ENCODE measurements at places on chromosomes 11 and 22.

GRCh38 chr11:69316956-69317355 lies 23.0 kb downstream of the MYEOV start:
- DNase-seq = no peak

DNA sequence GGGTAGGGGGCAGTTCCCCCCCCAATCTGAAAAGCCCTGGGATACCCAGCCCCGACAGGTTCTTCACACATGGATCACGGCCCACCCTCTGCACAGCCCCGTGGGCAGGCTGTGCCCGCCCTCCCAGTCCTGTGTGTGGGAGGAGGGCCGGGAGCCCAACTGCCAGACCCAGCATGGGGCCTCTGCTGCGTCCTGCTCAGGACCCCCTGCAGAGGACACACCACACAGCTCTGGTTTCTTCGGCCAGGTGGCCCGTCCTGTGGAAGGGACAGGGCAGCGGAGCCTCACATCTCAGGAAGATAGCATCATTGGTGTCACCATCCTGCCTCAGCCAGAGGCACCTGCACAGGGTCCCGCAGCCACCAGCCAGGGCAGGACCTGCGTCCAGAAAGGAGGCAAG lies 396.0 kb downstream of the TBC1D22A start:
- no peak for DNase-seq

- DNase-seq = no peak
Measured at GRCh38 chr11:45083544-45084087, 62.8 kb upstream of the PRDM11 start.

DNA sequence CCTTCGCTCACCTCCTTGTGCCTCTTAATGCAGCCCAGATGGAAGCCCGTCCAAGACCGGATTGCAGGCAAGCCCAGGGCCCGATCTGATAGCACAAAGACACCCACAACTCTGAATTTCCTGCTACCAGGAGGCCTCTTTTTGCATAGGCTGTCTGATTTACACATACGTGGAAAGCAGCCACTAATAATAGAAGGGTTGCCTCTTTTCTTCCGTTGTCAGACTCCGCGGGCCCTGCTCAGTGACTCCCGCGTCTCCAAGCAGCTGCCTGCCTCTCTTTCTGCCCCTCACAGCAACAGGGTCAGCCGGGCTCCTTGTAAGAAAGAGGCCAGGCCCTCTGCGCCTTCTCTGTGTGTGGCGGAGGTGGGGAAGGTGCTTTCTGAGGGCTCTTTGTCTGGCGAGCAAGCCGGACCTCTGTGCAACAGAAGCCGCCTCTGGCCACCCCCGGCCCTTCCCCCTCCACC lies 26.7 kb downstream of the FLI1 start:
- DNase-seq = no peak

- DNase-seq = no peak
Measured at GRCh38 chr22:22927888-22928665, 40.5 kb downstream of the IGLL5 start.

- DNase-seq = no peak
Measured at GRCh38 chr11:27186580-27186979, 146.0 kb downstream of the BBOX1 start.

DNA sequence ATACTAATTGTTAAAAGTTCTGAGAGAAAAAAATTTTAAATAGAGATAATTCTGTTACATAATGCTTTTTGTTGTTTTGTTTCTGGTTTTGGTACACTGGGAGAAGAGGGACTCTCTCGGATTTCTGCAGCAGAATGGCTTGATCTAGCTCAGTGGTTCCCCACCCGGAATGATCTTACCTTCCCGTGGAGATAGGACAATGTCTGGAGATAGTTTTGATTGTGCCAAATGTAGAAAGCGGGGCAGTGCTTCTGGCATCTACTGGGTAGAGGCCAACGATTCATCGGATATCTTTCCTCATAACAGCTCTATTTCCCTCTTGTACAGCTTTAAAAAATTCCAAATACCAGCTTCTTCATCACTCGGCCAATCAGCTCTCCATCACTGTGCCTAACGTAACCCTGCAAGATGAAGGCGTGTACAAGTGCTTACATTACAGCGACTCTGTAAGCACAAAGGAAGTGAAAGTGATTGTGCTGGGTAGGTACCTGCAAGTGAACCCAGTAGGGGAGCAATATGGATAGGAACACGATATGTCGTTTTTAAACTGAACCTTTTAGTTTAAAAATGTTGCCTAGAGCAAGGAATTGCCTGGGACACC lies 13.2 kb downstream of the CRTAM start:
- no peak for DNase-seq

GRCh38 chr22:27877501-27877900 lies 41.6 kb downstream of the PITPNB start:
- DNase-seq = no peak

- no peak for DNase-seq
Measured at GRCh38 chr22:20090730-20091240, 10.7 kb downstream of the DGCR8 start.

- DNase-seq = no peak
Measured at GRCh38 chr11:117563556-117563955, 233.5 kb downstream of the DSCAML1 start.

GRCh38 chr11:70742553-70743291 lies 344.4 kb downstream of the CTTN start:
- no peak for DNase-seq

- DNase-seq = no peak
Measured at GRCh38 chr11:63506876-63507275, 992 bp downstream of the LGALS12 start.

- DNase-seq = no peak
Measured at GRCh38 chr11:75577207-75577606, 15.2 kb downstream of the SERPINH1 start.

DNA sequence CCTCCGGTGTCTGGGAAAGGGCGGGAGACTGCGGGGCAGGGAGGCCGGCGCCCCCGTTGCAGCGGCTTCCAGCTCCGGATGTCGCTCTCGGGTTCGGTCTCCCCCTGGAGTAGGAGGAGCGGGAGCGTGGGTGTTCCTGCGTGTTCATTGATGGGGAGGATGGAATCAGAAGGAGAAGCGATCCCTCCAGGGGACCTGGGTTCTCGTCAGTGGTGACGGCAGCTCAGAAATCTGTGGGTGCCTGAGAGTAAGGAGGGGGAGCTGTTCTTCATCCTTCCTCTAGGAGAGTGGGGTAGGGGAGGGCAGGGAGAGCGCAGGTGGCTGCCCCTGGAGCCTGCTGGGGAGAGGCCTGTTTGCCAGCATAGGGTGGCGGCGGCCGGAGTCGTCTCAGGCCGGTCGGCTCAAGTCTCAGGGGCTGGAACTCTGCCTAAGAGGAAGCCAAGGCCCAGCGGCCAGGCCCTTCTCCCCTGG lies 1.1 kb downstream of the UBASH3B start:
- no peak for DNase-seq

- no peak for DNase-seq
Measured at GRCh38 chr11:5527716-5528115, 11.2 kb upstream of the UBQLNL start.

GRCh38 chr22:36211237-36211861 lies 9.7 kb upstream of the APOL4 start:
- no peak for DNase-seq

DNA sequence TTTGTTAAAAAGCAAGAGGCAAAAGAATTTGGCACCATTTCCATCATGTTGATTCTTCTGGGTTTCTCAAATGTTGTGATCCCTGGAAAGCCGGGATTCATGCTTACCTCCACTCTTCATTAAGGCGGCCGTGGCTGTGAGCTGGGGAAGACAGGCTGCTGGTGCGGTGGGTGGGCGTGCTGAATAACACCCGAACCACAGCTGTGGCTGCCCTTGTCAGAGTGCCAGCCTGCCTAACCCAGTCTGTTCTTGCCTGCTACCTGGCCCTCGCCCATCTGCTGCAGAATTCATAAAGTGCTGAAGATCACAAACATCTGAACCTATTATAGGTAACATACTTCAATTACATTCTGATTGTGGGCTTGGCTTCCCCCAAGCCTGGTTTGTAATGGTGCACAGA lies 95.8 kb upstream of the RCN1 start:
- DNase-seq = no peak

All from GOT3 (cell line).